ENCODE measurements at places on chromosomes 13 and 19. TPM values are rescaled to one million over a fixed set of nuclear protein-coding genes. Genes with fewer than 3 reads are reported as not detected.

DNA sequence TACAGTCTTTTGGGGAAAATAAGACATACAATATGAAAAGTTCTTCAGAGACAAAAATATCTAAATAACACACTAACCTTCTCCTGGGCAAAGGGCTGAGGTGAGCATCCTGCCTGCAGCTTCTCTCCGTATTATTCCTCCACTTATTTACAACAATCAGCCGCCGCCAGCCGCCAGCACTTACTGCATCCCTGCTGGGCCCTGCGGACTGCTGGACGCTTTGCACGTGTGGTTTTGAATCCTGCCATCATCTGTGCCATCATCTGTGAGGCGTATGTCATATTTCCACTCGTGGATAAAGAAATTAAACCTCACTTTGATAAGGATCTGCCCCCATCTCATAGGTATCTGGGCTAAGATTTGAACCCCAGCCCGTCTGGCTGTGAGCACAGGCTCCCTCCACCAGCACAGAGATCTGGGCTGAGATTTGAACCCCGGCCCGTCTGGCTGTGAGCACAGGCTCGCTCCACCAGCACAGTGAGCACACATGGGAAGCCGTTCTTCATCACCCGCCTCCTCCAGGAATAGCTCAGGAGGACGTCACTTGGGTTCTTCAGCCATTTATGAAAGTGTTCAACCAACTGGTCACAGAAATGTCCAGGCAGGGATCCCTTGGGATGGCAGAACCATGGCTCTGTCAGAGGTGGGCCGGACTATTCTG is 35.2 kb upstream of the TUBGCP3 start:
- H3K27me3 ChIP-seq, result no peaks in the 10 kb centered on the region
- H3K36me3 ChIP-seq, result no peaks in the 10 kb centered on the region
- no peaks in the 10 kb centered on the region for H3K4me1 ChIP-seq
- H3K27ac ChIP-seq, result no peak overlapping the region
- no peak for DNase-seq

GRCh38 chr19:58492265-58492664 is 16.1 kb downstream of the ZNF446 start:
- H3K27ac ChIP-seq, result no peak overlapping the region
- peaks cover 25% of the 10 kb centered on the region for H3K4me1 ChIP-seq
- no peak overlapping the region for H3K4me3 ChIP-seq

The TJP3 gene
- 0.41 TPM for total RNA-seq

GRCh38 chr13:103431856-103432255 is 365.6 kb upstream of the SLC10A2 start:
- no peaks in the 10 kb centered on the region for H3K4me1 ChIP-seq
- no peak overlapping the region for H3K4me3 ChIP-seq
- H3K36me3 ChIP-seq, result no peaks in the 10 kb centered on the region
- H3K27ac ChIP-seq, result no peak overlapping the region
- H3K27me3 ChIP-seq, result no peaks in the 10 kb centered on the region

- peaks cover 15% of the 10 kb centered on the region for H3K4me1 ChIP-seq
- no peaks in the 10 kb centered on the region for H3K36me3 ChIP-seq
- H3K4me3 ChIP-seq, result no peak overlapping the region
- H3K27me3 ChIP-seq, result no peaks in the 10 kb centered on the region
- no peak for DNase-seq
Measured at GRCh38 chr19:2711172-2711874, 8.8 kb upstream of the GNG7 start.

- no peaks in the 10 kb centered on the region for H3K4me1 ChIP-seq
- DNase-seq, result no peak
- no peaks in the 10 kb centered on the region for H3K36me3 ChIP-seq
- H3K27ac ChIP-seq, result no peak overlapping the region
- no peaks in the 10 kb centered on the region for H3K27me3 ChIP-seq
- no peak overlapping the region for H3K4me3 ChIP-seq
Measured at GRCh38 chr19:47389150-47389556, 30.2 kb downstream of the MEIS3 start.

- DNase-seq, result no peak
- H3K27me3 ChIP-seq, result no peaks in the 10 kb centered on the region
- H3K4me3 ChIP-seq, result no peak overlapping the region
- no peaks in the 10 kb centered on the region for H3K36me3 ChIP-seq
- no peak overlapping the region for H3K27ac ChIP-seq
- no peaks in the 10 kb centered on the region for H3K4me1 ChIP-seq
Measured at GRCh38 chr13:68982961-68983619, 1124.5 kb upstream of the ATXN8OS start.

- H3K4me1 ChIP-seq, result peaks cover 7% of the 10 kb centered on the region
- H3K36me3 ChIP-seq, result no peaks in the 10 kb centered on the region
- H3K4me3 ChIP-seq, result no peak overlapping the region
- no peaks in the 10 kb centered on the region for H3K27me3 ChIP-seq
- no peak overlapping the region for H3K27ac ChIP-seq
Measured at GRCh38 chr19:38875656-38876395, 2.2 kb downstream of the RINL start.

GRCh38 chr19:37983916-37984315 is 76.9 kb downstream of the SIPA1L3 start:
- no peak for DNase-seq
- peaks cover 53% of the 10 kb centered on the region for H3K4me1 ChIP-seq
- no peaks in the 10 kb centered on the region for H3K27me3 ChIP-seq
- no peak overlapping the region for H3K27ac ChIP-seq
- no peak overlapping the region for H3K4me3 ChIP-seq
- H3K36me3 ChIP-seq, result no peaks in the 10 kb centered on the region

The PSPN gene
- 1.1 TPM for total RNA-seq

GRCh38 chr13:84249463-84249862 is 367.2 kb upstream of the SLITRK1 start:
- H3K4me1 ChIP-seq, result no peaks in the 10 kb centered on the region
- no peaks in the 10 kb centered on the region for H3K27me3 ChIP-seq

The KCNK6 gene
- 1.1 TPM for total RNA-seq

The SYNGR4 gene
- 0.21 TPM for total RNA-seq

The LRRC8E gene
- not detected for total RNA-seq

GRCh38 chr13:24008679-24009078 is 111.4 kb upstream of the C1QTNF9B start:
- no peak overlapping the region for H3K4me3 ChIP-seq
- H3K36me3 ChIP-seq, result no peaks in the 10 kb centered on the region
- H3K4me1 ChIP-seq, result no peaks in the 10 kb centered on the region
- no peak overlapping the region for H3K27ac ChIP-seq
- DNase-seq, result no peak
- peaks cover 1% of the 10 kb centered on the region for H3K27me3 ChIP-seq

DNA sequence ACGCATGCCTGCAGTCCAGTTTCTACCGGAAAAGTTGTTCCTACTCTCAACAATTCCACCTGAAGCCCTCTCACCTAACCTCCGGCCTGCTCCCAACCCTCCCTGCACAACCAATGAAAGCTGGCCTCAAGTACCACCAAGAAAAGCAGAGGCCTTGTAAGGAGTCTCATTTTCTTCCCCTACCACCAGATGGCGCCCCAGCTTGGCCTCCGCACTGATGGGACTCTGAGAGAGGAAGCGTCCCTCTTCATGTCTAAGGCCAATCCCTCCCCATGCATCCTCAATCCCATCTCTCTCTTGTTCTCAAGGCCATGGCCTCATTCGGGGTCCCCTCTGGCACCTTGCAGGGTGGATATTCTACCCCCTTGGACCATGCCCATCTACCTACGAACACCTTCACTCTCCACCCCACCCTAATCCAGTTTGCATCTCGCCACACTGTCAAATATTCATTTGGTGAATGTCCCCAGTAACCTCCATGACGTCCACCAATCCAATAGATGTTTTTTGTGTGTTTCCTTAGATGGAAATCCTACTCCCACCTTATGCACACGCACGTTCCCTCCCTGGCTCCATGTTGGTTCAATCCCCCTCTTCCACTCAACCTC is 412.8 kb downstream of the ZNF536 start:
- no peaks in the 10 kb centered on the region for H3K4me1 ChIP-seq
- H3K36me3 ChIP-seq, result no peaks in the 10 kb centered on the region
- no peak for DNase-seq
- no peak overlapping the region for H3K27ac ChIP-seq
- no peak overlapping the region for H3K4me3 ChIP-seq

- no peak for DNase-seq
- H3K36me3 ChIP-seq, result no peaks in the 10 kb centered on the region
- H3K27me3 ChIP-seq, result no peaks in the 10 kb centered on the region
- H3K27ac ChIP-seq, result no peak overlapping the region
Measured at GRCh38 chr13:74169676-74170075, 35.5 kb upstream of the KLF12 start.

DNA sequence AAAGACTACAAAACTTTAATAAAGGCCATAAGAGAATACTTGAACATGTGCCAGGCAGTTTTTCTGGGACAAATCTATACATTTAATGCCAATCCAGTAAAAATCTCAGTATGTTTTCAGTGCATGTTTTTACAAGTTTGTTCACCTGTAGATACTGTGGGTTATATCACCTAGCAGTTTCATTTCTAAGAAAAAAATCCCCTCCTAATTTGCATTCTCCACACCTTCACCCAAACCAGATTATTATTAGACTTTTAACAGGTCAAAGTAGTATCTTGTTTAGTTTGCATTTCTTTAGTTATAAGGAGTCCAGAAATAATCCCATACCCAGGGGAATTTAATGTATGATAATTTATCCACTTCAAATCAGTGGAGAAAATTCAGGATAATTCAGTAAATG is 17.0 kb upstream of the LPAR6 start:
- H3K27ac ChIP-seq, result no peak overlapping the region
- H3K27me3 ChIP-seq, result no peaks in the 10 kb centered on the region

DNA sequence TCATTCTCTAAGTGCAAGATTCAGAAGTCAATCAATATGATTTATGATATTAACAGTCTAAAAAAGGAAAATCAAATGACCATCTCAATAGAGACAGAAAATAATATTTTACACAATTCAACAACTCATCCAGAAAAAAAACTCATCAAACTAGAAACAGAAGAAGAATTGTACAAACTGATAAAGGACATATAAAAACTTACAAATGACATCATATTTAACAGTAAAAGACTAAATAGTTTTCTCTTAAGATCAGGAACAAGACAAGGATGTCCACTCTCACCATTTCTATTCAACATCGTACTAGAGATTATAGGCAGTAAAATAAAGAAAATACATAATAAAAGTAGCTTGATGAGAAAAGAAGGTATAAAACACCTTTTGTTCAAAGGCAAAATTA is 527.3 kb downstream of the DACH1 start:
- H3K4me1 ChIP-seq, result no peaks in the 10 kb centered on the region
- DNase-seq, result no peak
- no peak overlapping the region for H3K27ac ChIP-seq
- no peak overlapping the region for H3K4me3 ChIP-seq

DNA sequence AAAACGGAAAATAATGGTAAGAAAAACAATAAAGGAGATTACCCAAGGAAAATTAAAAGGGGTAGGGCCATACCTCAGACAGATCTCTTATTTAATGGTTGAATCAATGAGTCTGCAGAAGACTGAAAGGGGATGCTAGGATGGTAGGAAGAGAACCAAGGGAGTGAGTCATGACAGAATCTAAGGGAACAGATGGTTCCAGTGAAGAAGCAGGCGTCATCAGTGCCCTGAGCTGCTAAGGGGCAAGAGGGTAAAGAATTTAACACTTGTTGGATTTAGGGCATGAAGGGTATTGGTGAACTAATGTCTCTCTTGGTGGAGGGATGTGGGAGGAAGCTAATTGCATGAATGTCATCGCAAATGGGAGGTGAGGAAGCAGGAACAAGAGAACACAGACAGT is 329.2 kb upstream of the TSHZ3 start:
- H3K27ac ChIP-seq, result no peak overlapping the region
- H3K4me1 ChIP-seq, result no peaks in the 10 kb centered on the region
- DNase-seq, result no peak
- H3K4me3 ChIP-seq, result no peak overlapping the region

GRCh38 chr19:3470500-3471128 is 9.7 kb downstream of the SMIM24 start:
- no peak overlapping the region for H3K27ac ChIP-seq
- H3K4me1 ChIP-seq, result no peaks in the 10 kb centered on the region
- H3K36me3 ChIP-seq, result no peaks in the 10 kb centered on the region
- no peak for DNase-seq
- H3K4me3 ChIP-seq, result no peak overlapping the region

The ZNF83 gene
- 18.2 TPM for total RNA-seq

The CCDC106 gene
- 33.1 TPM for total RNA-seq

DNA sequence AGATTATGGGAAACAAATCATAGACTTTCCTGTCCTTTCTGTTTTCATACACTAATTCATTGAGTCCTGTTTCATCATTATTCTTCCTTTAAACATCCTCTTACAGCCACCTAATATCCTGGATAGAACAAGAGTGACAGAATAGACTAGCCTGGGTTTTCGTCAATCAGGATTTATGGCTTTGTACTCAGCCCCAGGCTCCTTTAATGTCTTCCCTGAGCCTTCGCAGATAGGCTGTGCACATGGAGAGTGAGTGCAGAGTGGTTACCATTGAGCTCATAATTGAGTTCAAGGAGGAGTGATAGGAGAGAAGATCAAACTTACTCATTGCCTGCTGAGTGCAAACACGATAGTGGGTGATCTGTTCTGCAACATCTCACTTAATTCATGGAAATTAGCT is 304.9 kb downstream of the TDRD3 start:
- H3K27me3 ChIP-seq, result no peaks in the 10 kb centered on the region
- H3K36me3 ChIP-seq, result no peaks in the 10 kb centered on the region
- DNase-seq, result no peak
- no peak overlapping the region for H3K27ac ChIP-seq
- H3K4me1 ChIP-seq, result no peaks in the 10 kb centered on the region

The SELENOV gene
- total RNA-seq, result not detected

The MCF2L gene
- total RNA-seq, result 1.1 TPM

The CEACAM3 gene
- not detected for total RNA-seq

The ATXN8OS gene
- not detected for total RNA-seq

The MEDAG gene
- total RNA-seq, result not detected

- no peak overlapping the region for H3K4me3 ChIP-seq
- no peaks in the 10 kb centered on the region for H3K36me3 ChIP-seq
- no peaks in the 10 kb centered on the region for H3K4me1 ChIP-seq
- no peak for DNase-seq
- no peaks in the 10 kb centered on the region for H3K27me3 ChIP-seq
Measured at GRCh38 chr19:39296906-39297305, 699 bp downstream of the IFNL1 start.

The CEACAM5 gene
- total RNA-seq, result 0.88 TPM

The C19orf38 gene
- 5.3 TPM for total RNA-seq

DNA sequence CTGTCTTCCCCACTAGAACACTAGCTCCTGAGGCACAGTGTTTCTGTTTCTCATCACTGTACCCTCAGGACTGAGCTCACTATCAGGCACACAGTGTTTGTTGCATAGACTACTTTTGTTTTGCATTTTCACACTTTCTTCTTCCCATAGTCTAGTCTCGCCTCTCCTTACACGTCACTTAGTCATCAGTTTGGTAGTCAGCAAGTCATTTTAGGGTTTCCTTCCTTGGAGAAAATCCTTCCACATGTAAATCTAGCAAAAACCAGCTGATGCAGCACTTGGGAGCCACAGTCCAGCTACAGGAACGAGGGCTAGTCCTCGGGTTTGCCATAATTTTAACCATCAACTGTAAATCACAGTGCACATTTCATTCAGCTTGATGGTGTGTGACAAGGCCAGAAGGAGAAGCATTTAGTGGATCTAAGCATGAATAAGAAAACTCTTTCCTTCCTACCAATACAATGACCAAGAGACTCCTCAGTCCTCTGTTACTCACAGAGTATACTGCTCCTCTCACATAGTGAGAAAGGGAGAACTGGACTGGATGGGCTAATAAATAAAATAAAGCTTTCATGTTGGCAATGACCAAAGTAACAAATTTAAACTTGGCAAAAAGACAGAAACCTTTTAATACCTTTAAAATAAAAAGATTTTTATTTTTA is 221.0 kb downstream of the KLF12 start:
- H3K4me3 ChIP-seq, result no peak overlapping the region
- H3K4me1 ChIP-seq, result peaks cover 6% of the 10 kb centered on the region
- H3K27me3 ChIP-seq, result no peaks in the 10 kb centered on the region

GRCh38 chr13:113184568-113185440 is 23.7 kb downstream of the PCID2 start:
- H3K36me3 ChIP-seq, result peaks cover 10% of the 10 kb centered on the region
- no peak overlapping the region for H3K4me3 ChIP-seq
- H3K4me1 ChIP-seq, result peaks cover 13% of the 10 kb centered on the region
- DNase-seq, result no peak

The PRR19 gene
- total RNA-seq, result 0.80 TPM

The MRI1 gene
- total RNA-seq, result 36.3 TPM

Data from GM12878 (cell line).